ENCODE measurements at places on chromosomes 2 and 18.

GRCh38 chr2:241561832-241562231 is 3.3 kb downstream of the BOK start:
- no peak for DNase-seq

DNA sequence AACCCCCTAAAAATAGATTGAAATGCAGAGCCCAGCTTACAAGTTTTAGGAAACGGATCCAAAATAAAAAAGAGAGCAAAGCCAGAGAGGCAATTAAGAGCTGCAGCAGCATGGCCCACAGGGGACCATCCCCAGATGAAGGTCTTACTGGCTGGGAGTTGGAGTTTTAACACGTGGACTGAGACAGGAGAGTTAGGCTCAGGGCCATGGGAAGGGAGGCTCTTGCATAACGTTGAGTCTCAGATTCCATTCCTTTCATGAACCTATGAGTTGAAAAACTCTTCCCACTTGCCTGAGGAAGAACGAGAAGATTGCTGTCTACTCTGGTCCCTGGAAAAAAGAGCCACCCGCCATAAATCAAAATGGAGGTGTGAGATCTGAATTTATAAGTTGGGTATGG is 101.8 kb upstream of the NDUFV2 start:
- DNase-seq = no peak

DNA sequence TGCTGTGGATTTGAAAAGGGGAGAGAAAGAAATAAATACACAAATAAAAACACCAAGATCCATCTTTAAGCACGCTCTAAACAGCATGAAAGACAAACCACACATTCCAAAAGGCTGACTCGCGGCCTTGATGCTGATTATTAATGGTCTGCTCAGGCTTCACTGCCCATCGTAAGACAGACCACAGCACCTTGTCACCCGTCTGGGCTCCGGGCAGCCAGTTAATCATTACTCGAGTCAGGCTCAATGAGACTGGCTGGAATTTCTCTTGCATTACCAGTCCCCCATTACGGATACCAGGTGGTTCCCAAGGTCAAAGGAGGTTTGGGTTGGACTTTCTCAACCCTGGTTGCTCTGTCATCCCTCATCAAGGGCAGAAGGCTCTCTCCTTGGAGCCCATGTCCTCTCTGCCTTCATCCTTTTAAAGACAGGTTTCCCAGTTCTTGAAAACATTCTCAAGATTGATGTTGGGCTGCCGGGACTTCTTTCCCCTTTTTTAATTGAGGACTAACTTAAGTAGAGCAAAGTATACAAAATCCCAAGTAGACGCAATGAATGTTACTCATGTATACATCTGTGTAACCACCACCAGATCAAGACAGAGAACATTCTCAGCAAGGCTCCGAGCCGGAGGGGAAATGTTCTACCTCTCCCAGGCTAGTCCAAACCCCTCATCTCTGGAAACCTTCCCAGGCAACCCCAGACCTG is 8.1 kb downstream of the SMAD7 start:
- DNase-seq = peak; percentile 94

DNA sequence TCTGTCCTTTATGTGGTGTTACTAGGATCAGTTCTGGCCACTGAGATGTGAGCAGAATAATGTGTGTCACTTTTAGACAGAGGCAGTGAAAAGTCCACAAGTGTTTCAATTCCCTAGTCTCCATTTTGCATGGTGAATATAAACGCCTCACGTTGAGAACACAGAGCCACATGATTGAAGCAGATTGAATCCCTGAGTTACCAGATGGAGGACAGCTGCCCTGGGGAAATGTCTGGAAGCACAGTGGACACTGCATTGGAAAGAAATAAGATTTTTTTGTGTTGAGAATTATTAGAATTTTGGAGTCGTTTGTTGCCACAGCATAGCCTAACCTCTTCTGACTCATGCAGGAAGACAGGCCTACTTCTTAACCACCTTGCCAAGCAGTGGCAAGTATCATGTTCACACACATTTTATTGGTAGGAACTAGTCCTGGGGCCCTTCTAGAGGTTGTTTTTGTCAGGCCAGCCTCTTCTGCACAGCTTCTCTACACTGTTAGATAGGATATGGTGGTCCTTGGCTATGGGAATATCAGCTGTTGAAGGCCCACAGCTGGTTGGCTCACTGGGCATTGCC is 188.6 kb downstream of the TMEM182 start:
- no peak for DNase-seq

DNA sequence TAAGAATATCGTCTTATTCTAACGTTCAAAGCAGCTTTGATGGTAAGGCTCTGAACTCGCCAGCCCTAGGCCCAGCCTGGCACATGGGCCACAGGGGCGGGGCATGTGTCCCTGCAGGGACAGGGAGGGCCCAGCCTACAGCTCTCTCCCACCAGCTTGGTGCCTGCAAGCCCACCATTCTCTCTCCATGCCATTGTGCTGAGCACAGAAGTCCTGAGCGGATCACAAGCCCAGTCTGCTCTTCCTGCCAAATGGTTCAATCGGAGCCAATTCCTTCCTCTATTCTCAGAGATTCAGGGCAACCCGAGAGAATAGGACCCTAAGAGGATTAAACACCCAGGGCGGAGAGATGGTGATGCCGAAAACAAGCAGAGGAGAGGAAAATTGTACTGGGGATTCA is 50.3 kb upstream of the APCDD1 start:
- no peak for DNase-seq

GRCh38 chr2:130864830-130865800 is 28.4 kb downstream of the ARHGEF4 start:
- DNase-seq = peak; percentile 1

Data from GM04503 (cell line).